Ureter (tissue), 1 donor: ENCODE measurements at places on chromosomes 1 and 21.

GRCh38 chr1:115655306-115655663, 13.5 kb downstream of the VANGL1 start:
- no peak for DNase-seq

DNA sequence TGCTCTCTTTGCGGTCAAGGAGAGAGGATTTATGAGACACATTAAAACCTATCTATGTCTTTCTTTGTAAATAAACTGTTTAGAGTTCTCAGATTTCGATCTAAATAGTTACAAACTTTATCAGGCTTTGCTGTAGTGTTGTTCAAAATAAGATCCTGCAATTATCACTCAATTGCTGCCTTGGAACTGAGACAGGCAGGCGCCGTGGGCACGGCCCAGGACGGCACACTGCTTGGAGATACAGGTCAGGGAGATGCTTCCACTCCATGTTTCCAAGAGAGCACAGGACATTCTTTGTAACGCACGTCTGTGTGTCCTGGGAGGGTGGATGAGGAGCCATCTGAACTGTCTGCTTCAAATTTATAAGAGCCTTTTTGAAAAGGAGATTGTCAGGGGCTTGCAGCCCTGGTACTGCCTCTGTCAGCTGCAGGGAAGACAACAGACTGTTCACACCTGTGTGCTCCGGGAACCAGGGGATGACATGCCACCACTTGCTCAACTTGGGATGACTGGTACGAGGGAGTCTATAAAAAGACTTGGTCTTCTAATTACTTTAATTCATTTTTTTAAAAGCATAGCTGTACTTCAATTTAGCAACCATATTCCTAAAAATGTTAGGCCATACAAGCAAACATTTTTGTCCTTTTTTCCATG, 472.9 kb upstream of the RUNX1 start:
- no peak for DNase-seq

GRCh38 chr1:118494998-118495397, 310.0 kb upstream of the SPAG17 start:
- DNase-seq: no peak

DNA sequence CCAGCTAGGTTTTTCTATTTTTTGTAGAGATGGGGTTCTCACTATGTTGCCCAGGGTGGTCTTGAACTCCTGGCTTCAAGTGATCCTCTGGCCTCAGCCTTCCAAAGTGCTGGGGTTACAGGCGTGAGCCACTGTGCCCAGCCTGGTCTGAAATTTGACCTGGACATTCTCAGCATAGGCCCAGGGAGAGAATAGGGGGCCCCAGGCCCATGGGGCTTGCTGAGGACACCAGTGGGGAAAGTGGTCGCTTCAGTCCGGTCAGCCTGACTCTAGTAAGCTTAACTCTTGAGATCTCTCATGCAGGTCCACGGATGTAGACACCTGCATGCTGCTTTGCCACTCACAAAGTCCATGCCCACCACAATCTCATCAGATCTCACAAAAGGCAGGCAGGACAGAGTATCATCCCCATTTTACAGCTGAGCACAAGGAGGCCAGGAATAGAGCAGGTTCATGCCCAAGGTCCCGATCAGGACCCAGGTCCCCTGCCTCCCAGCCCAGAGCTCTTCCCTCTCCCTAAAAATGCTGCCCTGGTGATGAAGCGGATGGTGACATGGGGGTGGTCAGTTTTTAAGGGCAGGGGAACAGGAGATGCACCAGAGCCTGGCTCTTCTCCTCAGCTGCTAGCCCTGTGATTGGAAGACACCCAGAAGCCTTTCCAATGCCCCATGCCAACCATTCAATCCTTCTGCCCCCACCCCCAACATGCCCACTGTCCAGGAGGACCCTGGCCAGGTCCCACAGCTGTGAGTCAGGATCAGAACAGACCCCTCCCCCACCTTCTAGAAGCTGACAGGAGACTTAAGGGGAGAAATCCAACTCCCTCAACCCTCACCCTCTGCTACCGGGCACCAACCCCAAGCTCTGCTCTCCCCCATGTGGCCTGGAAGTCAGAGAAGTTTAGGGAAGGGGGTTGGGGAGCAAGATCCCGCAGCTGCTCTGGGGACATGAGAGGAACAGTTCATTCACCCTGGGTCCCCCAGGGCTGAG, 1.8 kb downstream of the FHL3 start:
- no peak for DNase-seq

- DNase-seq: no peak
Measured at GRCh38 chr1:150409504-150410362, 45.8 kb downstream of the RPRD2 start.

GRCh38 chr1:182713492-182713891, 29.1 kb upstream of the RGS8 start:
- no peak for DNase-seq

DNA sequence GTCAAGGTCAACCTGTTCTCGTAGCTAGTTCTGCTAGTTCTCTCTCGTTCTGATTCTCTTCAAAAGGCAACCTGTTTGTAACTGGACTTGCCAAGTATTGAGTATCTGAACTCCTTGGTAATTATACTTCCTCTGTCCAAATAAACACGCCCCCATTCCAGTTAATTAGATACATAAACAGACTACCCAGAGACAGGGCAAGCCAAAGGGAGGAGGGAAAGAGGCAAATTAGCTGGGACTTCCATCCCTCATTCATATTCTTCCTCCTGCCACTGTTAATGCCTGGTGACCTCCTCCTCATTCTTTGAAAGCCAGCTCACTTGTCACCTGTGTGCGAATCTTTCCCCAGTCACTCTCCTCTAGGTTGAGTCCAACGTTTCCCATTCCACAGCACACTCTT, 62.9 kb downstream of the LPAR3 start:
- DNase-seq: no peak
